Endothelial cell of umbilical vein (primary cell): ENCODE measurements at places on chromosomes 1 and 21. TPM values are rescaled to one million over a fixed set of nuclear protein-coding genes. Genes with fewer than 3 reads are reported as not detected.

IFI44 gene
- 9.6 and 11.8 TPM in 2 replicates for total RNA-seq

DNA sequence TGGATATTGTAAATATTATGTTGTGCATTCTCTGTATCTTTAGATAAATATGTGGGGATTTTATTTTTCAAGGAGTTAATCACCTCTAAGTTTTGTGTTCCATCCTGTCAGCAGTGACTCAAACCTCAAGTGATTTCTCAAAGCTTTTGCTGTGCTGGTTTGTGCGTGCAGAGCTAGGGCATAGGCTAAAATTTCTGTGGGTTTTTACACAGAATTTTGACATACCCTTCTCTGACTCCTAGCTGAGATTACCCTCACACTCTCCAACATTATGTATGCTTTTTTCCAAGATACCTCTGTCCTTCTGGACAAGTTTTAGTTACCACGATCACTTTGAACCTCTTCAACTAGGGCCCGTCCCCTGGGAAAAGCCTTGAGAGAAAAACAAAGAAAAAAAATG lies 384.9 kb downstream of the NCAM2 start:
- DNase-seq: no peak

GRCh38 chr1:71362076-71362475 lies 281.2 kb upstream of the ZRANB2 start:
- DNase-seq: no peak

- DNase-seq: no peak
Measured at GRCh38 chr1:194442901-194443575, 1256.6 kb upstream of the B3GALT2 start.
